ENCODE measurements at places on chromosomes 16 and 17.

- no peak for DNase-seq
These were observed 42.8 kb downstream of the CMTM4 start for GRCh38 chr16:66653581-66654350.

- no peak for DNase-seq
These were observed 31.7 kb upstream of the STH start for GRCh38 chr17:45967378-45967777.

GRCh38 chr17:12659500-12659899 lies 6.2 kb upstream of the MYOCD start:
- no peak for DNase-seq

GRCh38 chr17:42286411-42287221 lies 1.7 kb upstream of the STAT5A start:
- DNase-seq: no peak

- DNase-seq: no peak
These were observed 2.5 kb downstream of the ADAT1 start for GRCh38 chr16:75620326-75621169.

GRCh38 chr17:29140631-29141513 lies 39.3 kb downstream of the MYO18A start:
- no peak for DNase-seq

DNA sequence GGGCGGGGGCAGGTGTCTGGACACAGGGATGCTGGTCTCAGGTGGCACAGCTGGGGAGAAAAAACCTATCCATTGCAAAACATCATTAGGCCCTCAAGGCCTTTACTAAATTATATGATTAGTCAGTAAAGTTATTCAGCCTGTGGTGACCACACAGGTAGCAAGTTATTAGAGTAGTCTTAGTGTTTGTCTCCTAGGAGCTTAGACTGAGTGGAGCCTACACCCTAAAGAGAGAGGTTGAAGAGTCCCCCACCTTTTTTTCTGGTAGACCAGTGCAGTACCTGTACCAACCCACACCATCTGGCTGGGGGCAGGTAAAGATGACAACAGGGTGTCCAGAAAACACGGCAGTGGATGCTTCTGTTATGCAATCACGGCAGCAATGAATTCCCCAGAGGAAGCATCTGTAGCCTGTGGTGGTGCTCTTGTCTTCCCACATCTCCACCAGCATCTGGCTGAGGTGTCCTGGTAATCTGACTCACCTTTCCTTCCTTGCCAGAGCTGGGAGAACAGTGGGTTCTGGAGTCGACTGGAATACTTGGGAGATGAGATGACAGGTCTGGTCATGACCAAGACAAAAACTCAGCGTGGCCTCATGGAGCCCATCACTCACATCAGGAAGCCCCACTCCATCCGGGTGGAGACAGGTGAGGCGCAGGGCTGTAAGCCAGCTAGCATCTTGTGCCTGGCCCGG lies 11.0 kb downstream of the MYCBPAP start:
- DNase-seq: no peak

GRCh38 chr16:70686376-70687101 lies 686 bp upstream of the MTSS2 start:
- no peak for DNase-seq

DNA sequence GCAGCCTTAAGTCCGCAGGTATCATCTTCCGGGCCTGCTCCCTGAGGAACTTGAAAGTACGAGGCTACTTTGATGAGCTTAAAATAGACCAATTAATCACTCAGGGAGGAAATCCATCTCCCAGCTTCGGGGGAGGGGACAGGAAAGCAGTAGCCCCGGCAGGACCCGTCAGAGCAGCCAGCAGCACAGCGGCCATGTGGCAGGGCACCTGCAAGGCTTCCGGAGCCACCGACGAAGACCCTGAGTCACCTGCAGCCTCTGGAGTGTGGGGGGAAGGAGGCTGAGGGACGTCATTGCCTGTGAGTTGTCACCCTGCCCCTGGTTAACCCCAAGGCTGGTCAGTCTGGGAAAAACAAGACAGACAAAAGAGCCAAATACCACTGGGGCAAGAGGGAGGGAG lies 4.4 kb upstream of the CYB561 start:
- no peak for DNase-seq

GRCh38 chr16:8923199-8923598 lies 40.5 kb downstream of the USP7 start:
- peak; percentile 81 for DNase-seq

DNA sequence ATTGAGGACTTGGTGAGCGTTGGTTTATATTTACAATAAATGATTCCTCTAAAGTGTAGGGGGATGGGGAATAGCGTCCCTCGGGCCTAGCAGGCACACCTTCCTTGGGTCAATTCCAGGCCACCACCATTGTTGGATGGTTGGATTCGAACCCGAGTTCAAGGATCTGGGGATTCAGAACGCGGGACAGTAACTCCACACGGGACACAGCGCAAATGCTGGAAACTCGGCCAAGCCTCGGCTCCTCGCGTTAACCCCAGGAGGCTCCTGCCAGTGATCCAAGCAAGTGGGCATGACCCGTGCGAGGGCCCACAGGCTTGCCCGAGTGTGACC lies 613 bp downstream of the B9D1 start:
- no peak for DNase-seq

GRCh38 chr16:65111306-65111705 lies 10.6 kb downstream of the CDH11 start:
- no peak for DNase-seq

DNA sequence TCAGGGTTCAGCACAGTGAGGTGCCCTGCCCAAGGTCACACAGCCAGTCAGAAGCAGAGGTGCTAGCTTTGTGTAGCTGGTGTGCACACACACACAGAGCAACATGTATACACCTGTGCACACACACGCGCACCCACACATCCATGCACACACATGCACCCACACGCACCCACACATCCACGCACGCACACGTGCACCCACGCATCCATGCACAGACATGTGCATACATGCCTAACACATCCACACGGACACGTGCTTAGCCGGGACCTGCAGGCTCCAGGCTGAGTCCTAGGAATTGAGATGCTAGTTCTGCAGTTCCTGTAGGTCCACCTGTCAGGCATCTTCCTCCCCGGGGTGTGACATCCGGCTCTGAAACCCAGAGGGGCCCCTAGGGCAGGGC lies 13.0 kb upstream of the DPEP1 start:
- DNase-seq: no peak

DNA sequence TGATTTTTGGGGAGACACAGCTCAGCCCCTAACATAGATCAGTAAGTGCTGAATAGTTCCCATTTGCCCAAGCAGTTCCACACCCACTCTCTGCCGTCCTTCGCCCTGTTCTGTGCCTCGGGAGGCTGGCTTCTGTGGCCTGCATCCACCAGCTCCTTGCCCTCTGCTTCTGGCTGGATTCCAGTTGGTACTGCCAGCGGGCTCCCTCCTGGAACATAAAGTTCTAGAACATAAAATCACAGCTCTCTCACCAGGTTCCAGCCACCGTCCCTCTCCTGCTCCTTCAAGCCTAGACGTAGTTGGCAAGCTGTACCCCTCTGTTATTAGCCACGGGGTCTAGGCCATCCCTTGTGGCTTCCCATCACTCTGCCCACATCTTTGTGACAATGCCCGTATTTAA lies 3.9 kb upstream of the MRPS23 start:
- peak; percentile 62 for DNase-seq

DNA sequence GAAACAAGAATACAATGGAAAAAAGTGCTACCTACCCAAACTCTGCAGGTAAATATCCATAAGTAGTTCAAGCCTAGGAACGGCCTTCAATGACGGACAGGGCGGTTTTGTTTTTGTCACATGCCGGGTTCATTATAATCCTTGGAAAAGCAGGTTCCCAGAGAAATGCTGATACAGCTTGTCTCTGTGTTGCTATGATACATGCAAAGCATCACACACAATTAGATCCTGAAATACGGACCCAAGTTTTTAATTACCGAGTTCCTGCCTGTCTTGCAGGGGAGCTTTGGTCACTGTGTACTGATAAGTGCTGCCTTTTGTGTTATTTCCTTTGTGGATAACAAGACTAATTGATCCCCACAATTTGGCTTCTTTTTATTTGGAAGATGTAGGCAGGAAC lies 217.4 kb downstream of the HAPSTR1 start:
- no peak for DNase-seq

DNA sequence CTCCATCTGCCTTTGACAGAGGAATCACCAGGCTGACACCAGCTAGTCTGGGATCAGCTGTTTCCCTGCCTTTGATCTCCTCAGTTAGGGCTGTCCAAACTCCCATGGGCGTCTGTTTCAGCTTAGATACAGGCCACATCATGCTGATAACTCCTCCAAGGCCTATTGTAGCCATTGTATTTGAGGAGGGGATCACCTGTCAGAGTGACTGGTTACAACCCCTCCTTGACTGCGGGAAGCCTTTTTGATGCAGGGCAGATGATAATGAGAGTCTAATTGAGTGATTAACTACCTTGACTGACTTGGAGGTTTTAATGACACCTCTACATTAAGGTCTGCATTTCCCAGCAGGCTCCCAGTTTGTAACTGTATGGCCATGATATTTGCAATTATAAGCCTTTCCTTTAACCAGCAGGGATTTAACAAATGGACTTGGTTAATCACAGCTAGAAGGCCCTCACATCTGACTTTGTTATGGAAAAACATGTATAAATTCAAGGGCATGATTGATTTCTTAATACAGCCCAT lies 863.5 kb downstream of the KCNJ2 start:
- no peak for DNase-seq

GRCh38 chr16:85279825-85280545 lies 167.7 kb upstream of the CIBAR2 start:
- DNase-seq: no peak

- no peak for DNase-seq
These were observed 120.6 kb upstream of the FOXF1 start for GRCh38 chr16:86389566-86390328.

GRCh38 chr17:56648321-56648720 lies 54.8 kb downstream of the NOG start:
- DNase-seq: no peak

DNA sequence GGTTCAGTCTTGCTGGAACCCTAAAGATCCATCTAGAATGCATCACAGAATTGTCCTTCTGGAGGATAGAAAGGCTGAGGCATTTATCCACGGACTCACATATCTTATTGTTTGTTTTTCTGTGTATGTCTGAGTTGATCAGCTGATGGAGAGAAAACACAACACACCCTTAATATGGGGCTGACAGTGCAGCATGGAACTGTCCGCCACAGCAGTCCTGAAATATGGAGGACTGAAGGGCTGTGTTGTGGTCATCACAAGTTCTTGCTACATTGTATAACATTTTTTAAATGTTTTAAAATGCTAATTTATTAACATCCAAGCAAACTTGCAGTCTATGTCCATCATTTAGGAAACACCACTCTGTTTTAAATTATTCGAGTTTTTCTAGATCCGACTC lies 448.9 kb upstream of the ERCC4 start:
- no peak for DNase-seq

DNA sequence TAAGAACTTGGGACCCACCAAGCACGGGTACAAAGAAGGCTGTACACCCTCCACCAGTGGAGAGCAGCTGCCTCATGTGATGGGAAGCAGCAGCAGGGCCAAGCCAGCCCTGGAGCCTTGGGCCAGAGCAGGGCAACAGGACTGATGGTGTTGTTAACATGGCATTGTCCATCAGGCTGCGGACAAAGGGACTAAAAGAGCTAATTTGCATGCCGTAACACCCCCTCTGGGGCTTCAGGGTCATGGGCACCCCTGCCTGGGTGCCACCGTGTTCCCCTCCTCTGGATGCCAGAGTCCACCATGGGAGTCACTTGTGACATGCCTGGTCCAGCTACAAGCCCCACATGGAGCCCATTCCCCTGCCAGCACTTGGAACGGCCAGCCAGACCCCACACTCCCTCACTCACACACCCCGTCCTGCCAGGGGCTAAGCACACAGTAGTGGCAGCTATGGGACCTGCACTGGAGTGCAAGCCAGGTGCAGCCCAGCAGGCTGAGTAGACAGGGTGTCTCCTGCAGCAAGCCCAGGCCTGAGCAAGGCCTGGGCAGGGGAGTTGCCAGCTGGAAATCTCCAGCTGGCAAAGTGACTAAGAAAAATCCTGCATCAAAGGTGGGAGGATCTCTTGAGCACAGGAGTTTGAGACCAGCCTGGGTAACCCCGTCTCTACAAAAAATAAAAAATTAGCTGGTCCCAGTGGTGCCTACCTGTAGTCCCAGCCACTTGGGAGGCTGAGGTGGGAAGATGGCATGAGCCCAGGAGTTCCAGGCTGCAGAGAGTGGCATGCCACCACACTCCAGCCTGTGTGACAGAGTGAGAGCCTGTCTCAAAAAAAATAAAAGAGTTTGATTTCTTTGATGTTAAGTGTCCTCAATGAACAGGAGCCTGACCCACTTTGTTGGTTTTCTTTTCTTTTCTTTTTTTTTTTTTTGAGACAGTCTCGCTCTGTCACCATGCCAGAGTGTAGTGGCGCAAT lies 33.7 kb downstream of the NOL11 start:
- DNase-seq: no peak

DNA sequence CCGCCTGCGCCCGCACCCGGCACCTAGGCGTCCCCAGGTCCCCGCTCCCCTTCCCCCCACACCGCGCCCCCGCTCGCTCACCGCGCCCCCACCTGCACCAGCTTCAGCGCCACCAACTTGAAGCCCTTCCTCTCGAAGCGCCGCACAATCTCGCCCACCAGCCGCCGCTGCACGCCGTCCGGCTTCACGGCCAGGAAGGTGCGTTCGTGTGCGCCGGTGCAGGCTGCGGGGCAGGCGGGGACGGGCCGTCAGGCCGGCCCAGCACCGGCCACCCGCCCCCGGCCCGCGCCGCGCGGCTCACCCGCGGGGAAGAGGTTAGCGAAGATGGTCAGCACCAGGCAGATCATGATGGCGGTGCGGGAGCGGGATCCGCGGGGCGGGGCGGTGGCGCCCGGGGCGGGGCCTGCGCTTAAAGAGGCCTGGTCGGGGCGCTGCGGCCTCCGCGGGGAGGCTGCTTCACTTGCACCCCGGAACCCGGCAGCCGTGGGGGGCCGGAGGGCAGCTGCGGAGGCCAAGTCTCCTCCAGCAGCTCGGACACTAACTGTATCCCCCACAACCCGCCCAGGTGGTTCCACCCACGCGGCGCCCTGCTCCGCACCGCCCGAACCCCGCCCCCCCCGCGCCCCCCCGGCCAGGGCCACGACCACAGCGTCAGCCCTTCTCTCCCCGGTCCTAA lies at the start of gene NME3:
Gene NME3 (minus strand): TSS at position 356 of the 676 bp plus-strand sequence. CDS start 9 bp downstream, at position 347.
- no peak for DNase-seq
